ENCODE measurements at places on chromosomes 7 and 10. TPM values are rescaled to one million over a fixed set of nuclear protein-coding genes. Genes with fewer than 3 reads are reported as not detected.

The GATA3 gene
- total RNA-seq = 2.7 TPM

The CALHM1 gene
- total RNA-seq = not detected

The MEOX2 gene
- 0.20 TPM for total RNA-seq

The MYPN gene
- total RNA-seq = 0.22 TPM

The KIF11 gene
- 25.9 TPM for total RNA-seq

The PPP1R17 gene
- 0.96 TPM for total RNA-seq

The DNAJC1 gene
- 28.5 TPM for total RNA-seq

The ADAM22 gene
- total RNA-seq = 15.8 TPM

The CRYGN gene
- 3.2 TPM for total RNA-seq

The GRID2IP gene
- 2.5 TPM for total RNA-seq

The SYCE1 gene
- total RNA-seq = not detected

The ZPBP gene
- total RNA-seq = not detected

The JAKMIP3 gene
- 0.17 TPM for total RNA-seq

The MDFIC gene
- total RNA-seq = 6.7 TPM

The MGMT gene
- total RNA-seq = 17.3 TPM

The LRGUK gene
- total RNA-seq = 2.6 TPM

The ACHE gene
- 5.1 TPM for total RNA-seq

The GIMAP7 gene
- total RNA-seq = not detected

The SPDYE2 gene
- total RNA-seq = not detected

The ACSM6 gene
- not detected for total RNA-seq

The PAX4 gene
- 23.6 TPM for total RNA-seq

The TFPI2 gene
- total RNA-seq = 2.6 TPM

The TMEM178B gene
- 2.3 TPM for total RNA-seq

Measured in progenitor cell of endocrine pancreas (in vitro differentiated cells).